NCI-H2081 treated with DMSO at 0.1 percent for 48 hours (cell line): ENCODE measurements at places on chromosomes 7 and 10.

- no peak for DNase-seq
Measured at GRCh38 chr7:36644625-36645422, 79.5 kb downstream of the AOAH start.

- no peak for DNase-seq
Measured at GRCh38 chr10:118925404-118926071, 104.0 kb upstream of the NANOS1 start.

DNA sequence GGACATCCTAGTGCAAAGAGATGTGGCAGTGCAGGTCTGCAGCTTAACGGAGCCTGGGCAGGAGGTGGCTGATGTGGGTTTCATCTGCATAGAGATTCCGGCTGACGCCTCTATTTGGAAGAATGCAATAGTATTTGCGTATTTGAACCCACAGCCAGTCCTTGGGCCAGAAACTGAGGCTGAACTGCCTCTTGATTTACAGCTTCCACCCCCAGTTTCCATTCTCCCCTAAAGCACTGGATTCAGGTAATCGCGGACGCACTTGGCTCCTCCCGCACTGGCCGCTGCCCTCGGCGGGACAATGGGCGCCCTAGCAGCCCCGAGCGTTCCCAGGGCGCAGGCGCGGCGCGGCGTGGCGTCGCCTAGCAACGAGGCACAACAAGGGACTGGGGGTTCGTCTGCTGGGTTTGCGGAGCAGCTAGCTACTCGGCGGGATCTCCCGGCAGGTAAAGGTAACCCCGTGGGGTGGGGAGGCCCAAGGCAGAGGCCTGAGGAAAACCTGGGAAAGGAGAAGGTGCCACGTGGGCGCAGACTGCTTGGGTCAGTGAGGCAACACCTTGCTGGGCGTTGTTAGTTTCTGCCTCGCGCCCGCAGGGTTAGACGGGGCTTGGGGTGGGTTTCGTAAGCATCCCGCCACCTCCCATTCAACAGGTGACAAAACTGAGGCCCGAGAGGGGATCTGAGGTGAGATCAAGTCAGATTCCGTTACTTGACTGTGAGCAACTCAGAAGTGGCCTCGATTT is at the start of gene ARMC3:
TSS of gene ARMC3 (plus strand) at position 393 of the 743 bp plus-strand sequence. CDS start 3,944 bp downstream, outside the sequence.
- DNase-seq = no peak

- no peak for DNase-seq
Measured at GRCh38 chr10:75827587-75828021, 396.2 kb downstream of the LRMDA start.

DNA sequence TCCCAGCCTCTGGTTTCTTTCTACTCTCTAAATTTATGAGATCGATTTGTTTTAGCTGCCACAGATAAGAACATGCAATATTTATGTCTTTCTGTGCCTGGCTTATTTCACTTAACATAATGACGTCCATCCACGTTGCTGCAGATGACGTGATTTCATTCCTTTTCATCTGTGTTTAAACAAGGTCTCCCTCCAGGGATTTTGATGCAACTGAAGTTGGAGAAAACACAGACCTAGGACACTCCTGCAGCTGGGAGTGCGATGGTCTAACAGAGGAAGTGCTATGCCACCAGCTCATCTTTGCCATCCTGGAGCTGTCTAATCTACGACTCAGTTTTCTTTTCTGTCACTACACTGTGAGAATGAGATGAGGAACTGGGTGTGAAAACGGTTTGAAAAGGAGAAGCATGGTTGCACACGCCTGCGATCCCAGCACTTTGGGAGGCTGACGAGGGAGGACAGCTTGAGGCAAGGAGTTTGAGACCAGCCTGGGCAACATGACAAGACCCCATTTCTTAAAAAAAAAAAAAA is 1.5 kb upstream of the KCTD7 start:
- DNase-seq = no peak

- no peak for DNase-seq
Measured at GRCh38 chr7:30369879-30370278, 85.5 kb downstream of the ZNRF2 start.

DNA sequence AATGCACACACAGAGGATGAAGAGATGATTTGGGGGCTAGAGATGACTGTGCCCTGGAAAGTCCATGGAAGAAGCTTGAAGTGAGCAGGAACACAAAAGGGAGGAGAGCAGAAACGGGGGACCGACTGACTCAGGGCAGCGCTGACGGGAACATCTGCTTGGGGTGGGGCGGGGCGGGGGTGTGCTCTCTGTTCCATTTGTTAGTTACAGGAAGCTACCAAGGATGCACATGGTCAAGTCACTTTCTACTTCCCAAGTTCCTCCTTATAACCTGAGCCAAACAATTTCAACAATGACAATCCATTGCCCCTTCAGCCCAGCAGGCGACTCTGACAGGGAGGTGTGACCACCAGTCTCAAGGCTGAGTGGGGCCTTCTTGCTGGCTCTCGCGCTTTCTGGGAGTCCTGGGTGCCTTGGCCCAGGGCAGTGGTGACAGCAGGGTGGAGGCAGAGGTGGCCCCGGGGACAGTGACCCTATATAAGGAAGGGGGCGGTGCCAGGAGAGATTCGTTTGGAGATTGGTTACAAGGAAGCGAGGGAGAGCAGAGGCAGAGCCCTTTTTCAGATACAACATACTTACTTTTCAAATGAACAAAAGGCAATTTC is 39.6 kb downstream of the CLEC2L start:
- no peak for DNase-seq

- DNase-seq = no peak
Measured at GRCh38 chr10:6763423-6763822, 183.3 kb upstream of the PRKCQ start.

DNA sequence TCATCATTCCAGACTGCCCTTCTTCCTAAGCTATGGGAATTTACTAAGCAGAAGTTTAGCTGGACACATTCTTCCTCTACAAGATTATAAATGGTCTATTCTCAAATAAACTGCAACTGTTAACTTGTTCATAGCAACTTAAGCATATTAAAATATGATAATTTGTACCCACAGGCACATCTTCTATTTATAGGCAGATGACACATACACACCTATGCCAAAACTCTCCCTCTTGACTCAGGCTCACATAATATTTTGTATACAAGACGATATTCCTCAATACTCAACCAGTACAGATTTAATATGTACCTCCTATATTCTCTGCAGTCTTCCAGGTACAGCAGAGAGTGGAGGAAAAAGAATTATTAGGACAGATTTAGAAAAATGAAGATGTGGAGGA is 232.7 kb upstream of the KIAA1217 start:
- DNase-seq = no peak

GRCh38 chr7:55075464-55076021 is 56.7 kb downstream of the EGFR start:
- no peak for DNase-seq

DNA sequence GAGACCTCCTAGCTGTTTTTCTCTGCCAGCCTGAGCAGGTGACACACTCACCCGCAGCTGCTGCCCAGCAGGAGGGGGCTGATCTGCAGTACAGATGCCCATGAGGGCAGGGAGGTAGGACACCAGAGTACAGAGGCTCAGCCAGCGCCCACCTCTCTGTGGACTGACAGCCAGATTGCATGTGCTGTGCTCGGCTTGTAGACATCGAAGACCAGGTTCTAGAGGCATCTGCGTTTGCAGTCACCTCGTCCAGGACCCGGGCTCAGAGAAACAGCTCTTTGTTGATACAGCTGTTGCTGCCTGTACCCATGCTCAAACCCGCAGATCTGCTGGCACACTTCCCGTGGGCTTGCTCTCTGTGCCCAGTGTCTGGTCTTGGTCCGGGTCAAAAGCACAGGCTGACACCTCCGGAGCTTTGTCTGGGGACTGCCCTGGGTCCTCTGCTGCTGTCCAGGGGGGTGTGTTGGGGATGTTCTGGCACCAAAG is 224.7 kb downstream of the GLRX3 start:
- no peak for DNase-seq

DNA sequence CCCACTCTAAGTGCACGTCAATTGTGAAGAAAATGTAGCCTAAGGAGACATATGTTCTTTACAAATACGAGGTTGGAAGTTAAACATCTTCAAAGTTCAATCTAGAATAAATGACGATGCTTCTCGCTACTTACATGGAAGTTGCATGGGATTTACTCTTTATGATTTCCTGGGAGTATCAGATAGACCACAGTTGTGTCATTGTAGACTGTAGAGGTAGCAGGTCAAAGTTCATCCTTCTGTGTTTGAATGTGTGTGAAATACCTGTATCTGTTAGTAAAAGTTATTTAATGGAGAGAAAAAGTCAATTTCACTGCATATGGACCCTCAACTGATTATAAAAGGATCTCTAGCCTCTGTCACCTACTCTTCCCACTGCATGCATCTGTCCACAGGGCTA is 112.6 kb downstream of the C1GALT1 start:
- DNase-seq = no peak

- no peak for DNase-seq
Measured at GRCh38 chr10:36720895-36721294, 404.5 kb upstream of the ANKRD30A start.

DNA sequence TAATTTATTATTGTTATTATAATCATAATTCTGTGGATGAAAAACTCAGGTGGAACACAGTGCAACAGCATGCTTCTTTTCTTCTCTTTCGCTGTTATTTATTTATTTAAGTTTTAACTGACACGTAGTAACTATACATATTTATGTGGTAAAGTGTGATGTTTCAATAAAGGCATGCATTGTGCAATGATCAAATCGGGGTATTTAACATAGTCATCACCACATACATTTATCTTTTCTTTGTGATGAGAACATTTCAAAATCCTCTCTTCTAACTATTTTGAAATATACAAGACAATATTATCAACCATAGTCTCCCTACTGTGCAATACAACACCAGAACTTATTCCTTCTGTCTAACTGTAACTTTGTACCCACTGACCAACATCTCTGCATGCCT is 152.5 kb upstream of the LYZL1 start:
- DNase-seq = no peak

GRCh38 chr10:132170561-132171361 is 16.0 kb upstream of the DPYSL4 start:
- DNase-seq = no peak

GRCh38 chr10:129877773-129878371 is 86.2 kb downstream of the EBF3 start:
- no peak for DNase-seq

- DNase-seq = no peak
Measured at GRCh38 chr10:5404208-5405041, at the start of gene TUBAL3. Gene TUBAL3 (minus strand): TSS chr10:5404828. CDS start chr10:5404792, 36 bp downstream.

- no peak for DNase-seq
Measured at GRCh38 chr7:47526466-47526865, 55.4 kb downstream of the TNS3 start.

- DNase-seq = no peak
Measured at GRCh38 chr7:159076333-159076732, 68.3 kb downstream of the VIPR2 start.

GRCh38 chr7:141073641-141074161 is at the start of gene TMEM178B:
Gene TMEM178B (plus strand): TSS chr7:141074064.
- no peak for DNase-seq

DNA sequence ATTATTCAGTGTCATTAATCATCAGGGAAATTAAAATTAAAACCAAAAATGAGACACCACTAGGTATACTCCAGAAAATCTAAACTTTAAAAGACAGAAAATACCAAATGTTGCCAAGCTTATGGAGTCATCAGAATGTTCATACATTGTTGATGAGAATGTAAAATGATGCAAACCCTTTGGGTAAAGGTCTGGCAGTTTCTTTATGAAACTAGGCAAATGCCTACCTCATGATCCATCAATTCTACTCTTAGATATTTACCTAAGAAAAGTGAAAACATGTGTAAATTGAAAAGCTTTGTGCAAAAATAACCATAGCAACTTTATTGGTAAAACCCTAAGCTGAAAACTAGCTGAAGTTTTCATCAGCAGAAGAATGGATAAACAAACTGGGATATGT is 329.5 kb upstream of the MEOX2 start:
- DNase-seq = no peak

GRCh38 chr7:111931016-111931517 is 275.1 kb downstream of the DOCK4 start:
- DNase-seq = no peak

DNA sequence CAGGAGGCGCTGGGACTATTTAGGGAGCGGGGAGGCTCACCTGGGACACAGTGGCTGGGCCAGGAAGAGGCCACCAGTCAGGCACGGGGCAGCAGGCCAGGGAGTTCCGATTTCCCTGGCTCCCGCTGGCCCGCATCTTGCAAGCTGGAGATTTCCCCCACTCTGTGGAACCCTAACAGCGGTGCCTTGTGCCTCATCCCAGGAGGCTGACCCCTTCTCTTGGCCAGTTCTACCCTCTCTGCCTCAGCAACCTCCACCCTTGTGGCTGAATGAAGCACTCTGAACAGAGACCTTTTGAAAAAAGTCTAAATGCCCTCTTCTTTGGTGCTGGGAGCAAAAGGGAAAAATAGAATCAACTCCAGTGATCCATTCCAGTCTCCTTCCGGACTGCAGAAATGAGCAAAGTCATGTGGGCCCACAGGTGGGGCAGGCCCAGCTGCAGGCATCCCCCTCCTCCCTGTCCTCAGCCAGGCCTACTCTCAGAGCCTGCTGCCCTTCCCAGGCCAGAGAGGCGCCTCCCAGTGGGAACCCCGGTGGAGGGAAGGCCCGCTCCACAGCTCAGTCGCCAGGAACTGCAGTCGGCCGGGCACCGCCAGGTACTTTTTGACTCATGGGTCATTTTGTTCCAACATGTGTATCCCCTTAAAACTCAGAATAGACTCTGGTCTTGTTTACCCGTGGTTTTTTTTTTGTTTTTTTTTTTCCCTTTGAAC is 155.5 kb downstream of the ZNF248 start:
- no peak for DNase-seq

- no peak for DNase-seq
Measured at GRCh38 chr7:27737616-27738015, 2.3 kb upstream of the TAX1BP1 start.

GRCh38 chr7:139659922-139660316 is 117.9 kb downstream of the HIPK2 start:
- DNase-seq = no peak

DNA sequence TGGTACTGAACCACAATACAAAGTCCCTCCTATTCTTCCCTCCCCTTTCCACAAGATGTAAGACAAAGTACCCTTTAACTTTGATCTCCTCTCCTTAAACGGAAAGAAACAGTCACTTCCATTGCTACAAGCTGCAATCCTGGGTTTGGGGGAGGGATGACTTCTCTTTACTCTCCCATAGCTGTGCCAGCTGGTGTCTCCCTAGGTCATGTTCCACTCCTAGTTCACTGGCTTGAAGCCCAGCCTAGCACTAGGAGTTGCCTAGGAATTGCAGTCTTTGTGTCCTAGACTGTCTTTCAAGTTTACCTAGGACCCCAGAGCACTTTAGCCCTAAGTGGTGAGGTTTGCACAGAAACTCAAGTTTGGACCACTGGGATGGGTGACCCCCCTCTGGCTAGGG is 311.1 kb downstream of the HPSE2 start:
- DNase-seq = no peak

GRCh38 chr7:7354674-7355073 is 172.3 kb downstream of the C1GALT1 start:
- no peak for DNase-seq
